ENCODE measurements at places on chromosomes 2 and 18. TPM values are rescaled to one million over a fixed set of nuclear protein-coding genes. Genes with fewer than 3 reads are reported as not detected.
A peak's percentile ranks its signal among the peaks of the same experiment; 100 is the strongest.

Gene KLHL14
- polyA plus RNA-seq, result 0.08 TPM

Gene AQP12A
- not detected for polyA plus RNA-seq

Gene GRB14
- not detected for polyA plus RNA-seq

Gene GPR39
- polyA plus RNA-seq, result 0.12 TPM

Gene CAVIN2
- not detected for polyA plus RNA-seq

DNA sequence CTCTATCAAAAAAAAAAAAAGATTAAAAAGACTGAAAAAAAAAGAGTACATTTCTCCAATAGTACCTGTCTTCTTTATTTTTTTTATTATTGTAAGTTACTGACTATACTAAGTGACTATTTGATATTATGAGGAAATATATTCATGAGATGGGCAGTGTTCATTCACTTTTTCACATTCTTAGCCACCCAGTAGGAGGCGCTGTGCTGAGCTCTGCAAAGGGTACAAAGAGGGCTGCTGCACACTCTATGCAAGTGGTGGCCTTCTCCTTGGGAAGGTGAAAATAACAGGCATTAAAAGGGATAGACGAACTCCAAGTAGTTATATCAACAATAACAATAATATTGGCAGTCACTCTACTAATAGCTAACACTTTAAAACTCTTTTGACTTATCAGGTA, 1034.9 kb upstream of the FANCL start:
- H3K4me3 ChIP-seq, result no peak overlapping the region
- no peak overlapping the region for H3K27ac ChIP-seq
- no peak for DNase-seq
- H3K36me3 ChIP-seq, result no peaks in the 10 kb centered on the region
- peaks cover 5% of the 10 kb centered on the region for H3K4me1 ChIP-seq

- no peaks in the 10 kb centered on the region for H3K27me3 ChIP-seq
- H3K4me3 ChIP-seq, result no peak overlapping the region
- DNase-seq, result no peak
- H3K4me1 ChIP-seq, result no peaks in the 10 kb centered on the region
Measured at GRCh38 chr2:85095094-85095493, 38.1 kb upstream of the TCF7L1 start.

DNA sequence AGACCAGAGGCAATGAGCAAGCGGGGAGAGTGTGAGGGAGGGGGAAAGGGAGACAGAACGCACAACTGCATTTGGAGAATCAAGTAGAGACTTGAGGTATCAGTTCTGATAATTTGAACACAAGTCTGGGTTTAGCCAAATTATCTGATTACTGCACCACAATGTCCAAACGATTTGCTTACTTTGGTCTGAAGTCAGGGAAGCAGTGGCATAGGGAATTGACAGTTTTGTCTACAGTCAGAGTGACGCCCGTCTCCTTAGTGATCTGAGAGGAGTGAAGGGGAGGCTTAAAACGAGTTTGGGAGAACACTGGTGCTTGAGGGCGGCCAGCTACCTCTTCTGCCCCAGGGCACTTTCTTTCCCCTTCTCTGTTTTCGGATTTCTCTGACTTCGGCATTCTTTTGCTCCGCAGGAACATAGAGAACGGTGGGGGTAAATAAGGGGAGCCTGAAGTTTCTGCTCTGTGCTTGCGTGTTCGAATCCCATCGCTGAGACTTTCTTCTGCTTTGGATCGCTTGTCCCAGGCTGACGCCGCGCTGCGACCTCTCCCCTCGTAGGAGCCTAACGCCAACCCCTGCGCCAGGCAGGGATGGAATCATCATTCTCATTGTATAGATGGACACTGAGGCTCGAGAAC, 2.9 kb upstream of the DLX2 start:
- H3K36me3 ChIP-seq, result no peaks in the 10 kb centered on the region
- H3K4me3 ChIP-seq, result no peak overlapping the region
- no peak for DNase-seq
- H3K4me1 ChIP-seq, result peaks cover 70% of the 10 kb centered on the region
- H3K27me3 ChIP-seq, result peaks cover 96% of the 10 kb centered on the region
- no peak overlapping the region for H3K27ac ChIP-seq

- peak; percentile 26 for DNase-seq
- peaks cover 33% of the 10 kb centered on the region for H3K4me1 ChIP-seq
- H3K27me3 ChIP-seq, result no peaks in the 10 kb centered on the region
- H3K4me3 ChIP-seq, result peak overlapping the region; percentile 96
Measured at GRCh38 chr2:53787614-53788289, 908 bp downstream of the ERLEC1 start.

DNA sequence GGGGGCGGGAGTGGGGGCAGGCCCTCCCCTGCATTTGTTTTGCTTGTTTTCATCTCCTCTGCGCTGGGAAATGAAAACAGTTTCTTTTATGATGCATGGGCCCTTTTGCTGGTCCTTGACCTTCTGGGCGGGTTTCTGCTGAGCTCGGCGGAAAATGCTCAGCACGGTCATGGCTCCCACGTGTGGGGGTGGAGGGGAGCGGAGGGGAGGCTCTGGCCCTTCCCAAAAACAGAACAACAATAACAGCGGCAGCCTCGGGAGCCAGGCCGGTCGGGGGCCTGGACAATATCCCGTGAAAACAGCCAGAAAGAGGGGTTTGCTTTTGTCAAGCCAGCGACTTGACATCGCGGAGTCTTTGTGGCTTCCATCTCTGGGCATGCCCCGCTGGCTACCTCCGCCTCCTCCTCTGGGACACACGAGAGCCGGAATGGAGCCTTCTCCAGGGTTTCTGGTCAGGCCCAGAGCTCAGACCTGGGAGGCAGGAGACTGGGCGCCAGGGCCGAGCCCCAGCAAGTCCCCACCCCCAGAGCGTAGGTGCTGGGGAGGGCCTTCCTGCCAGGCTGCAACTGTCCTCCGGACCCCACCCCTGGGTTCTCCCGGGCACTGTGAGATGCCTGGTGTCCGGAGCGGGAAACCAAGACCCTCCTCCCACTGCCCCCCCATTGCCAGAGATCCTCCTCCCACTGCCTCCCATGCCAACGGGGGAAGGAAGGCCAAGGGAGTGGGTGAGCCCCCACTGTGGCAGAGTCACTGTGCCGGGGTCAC, 35.9 kb upstream of the SNED1 start:
- H3K4me3 ChIP-seq, result no peak overlapping the region
- H3K4me1 ChIP-seq, result peaks cover 71% of the 10 kb centered on the region
- no peaks in the 10 kb centered on the region for H3K36me3 ChIP-seq
- H3K27me3 ChIP-seq, result no peaks in the 10 kb centered on the region
- peak overlapping the region; percentile 20 for H3K27ac ChIP-seq

DNA sequence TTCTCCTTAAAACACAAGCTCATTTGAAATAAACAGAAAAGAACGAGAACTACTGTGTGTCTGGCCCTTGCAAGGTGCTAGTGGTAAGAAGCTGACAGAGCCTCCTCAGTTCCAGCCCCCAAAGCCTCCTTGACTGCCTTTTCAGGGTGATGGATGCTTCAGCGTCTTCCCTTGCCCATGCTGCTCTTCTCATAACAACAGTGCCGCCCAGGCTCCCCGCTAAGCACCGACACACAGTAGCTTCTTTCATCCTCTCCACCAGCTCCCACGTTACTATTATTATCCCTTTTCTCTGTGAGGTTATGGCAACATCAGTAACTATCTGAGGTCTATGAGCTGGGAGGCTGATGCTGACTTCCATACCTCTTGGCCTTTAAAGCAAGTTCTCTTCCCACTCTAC, 418.6 kb downstream of the TSN start:
- no peak for DNase-seq
- no peaks in the 10 kb centered on the region for H3K27me3 ChIP-seq
- no peaks in the 10 kb centered on the region for H3K36me3 ChIP-seq
- no peak overlapping the region for H3K27ac ChIP-seq
- no peaks in the 10 kb centered on the region for H3K4me1 ChIP-seq
- H3K4me3 ChIP-seq, result no peak overlapping the region

- no peak overlapping the region for H3K4me3 ChIP-seq
- no peaks in the 10 kb centered on the region for H3K36me3 ChIP-seq
- peaks cover 15% of the 10 kb centered on the region for H3K4me1 ChIP-seq
- DNase-seq, result no peak
- peaks cover 30% of the 10 kb centered on the region for H3K27me3 ChIP-seq
Measured at GRCh38 chr2:120014226-120014980, 1.5 kb downstream of the EPB41L5 start.

All from CD14-positive monocyte (primary cell).